Activated naive CD4-positive, alpha-beta T cell treated with anti-CD3 and anti-CD28 coated beads for 36 hours (primary cell): ENCODE measurements at places on chromosomes 5 and 9.

GRCh38 chr9:127983847-127984289 lies 3.1 kb upstream of the EEIG1 start:
- peak; percentile 43 for DNase-seq

DNA sequence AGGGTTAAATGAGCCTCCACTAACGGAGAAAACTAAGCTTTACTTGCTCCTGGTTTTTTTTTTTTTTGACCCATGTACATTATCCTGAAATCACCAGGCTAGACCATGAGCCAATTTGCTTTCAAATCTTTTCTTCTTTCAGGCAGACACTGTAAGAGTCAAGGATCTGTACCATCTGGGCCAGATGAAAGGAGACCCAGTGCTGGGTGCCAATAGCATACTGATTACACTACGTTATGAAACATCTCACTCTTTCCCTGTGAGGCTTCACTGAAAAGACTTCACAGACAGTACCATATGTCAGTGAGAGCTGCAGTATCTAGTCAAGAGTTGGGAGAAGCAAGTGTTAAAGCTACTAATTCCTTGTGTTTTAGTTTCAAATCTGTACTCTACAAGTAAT lies 161.2 kb upstream of the PTPRD start:
- DNase-seq, result no peak

- DNase-seq, result no peak
These were observed 201.7 kb upstream of the MSX2 start for GRCh38 chr5:174522480-174523260.

GRCh38 chr5:113226116-113226736 lies 208.6 kb downstream of the TSSK1B start:
- DNase-seq, result no peak

GRCh38 chr9:137333016-137333671 lies 31.1 kb upstream of the NRARP start:
- DNase-seq, result no peak

DNA sequence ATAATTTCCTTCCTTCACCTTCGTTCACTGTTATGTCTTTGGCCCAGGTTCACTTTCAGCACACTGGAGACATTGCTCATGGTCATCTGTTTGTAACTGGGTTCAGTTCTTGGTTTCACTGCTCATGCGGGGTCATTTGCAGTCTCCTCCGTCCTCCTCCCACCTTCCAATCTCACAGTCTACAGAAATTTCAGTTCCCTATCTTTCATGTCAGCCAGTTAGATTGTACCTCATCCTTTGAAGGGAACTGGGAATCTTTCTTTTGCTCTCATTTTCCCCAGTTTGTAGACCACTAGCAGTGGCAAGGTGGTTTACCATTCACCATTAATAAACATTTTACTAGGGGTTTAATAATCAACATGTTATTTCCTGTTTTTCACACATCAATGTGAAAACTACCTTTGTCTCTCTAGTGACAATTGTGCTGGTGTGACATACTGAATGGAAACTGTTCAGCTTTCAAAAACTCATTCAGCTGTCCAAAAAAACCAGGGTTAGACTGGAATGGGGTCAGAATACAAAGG lies 100.9 kb upstream of the IL6ST start:
- DNase-seq, result no peak

- DNase-seq, result no peak
These were observed 21.3 kb downstream of the WWC1 start for GRCh38 chr5:168312606-168313295.

DNA sequence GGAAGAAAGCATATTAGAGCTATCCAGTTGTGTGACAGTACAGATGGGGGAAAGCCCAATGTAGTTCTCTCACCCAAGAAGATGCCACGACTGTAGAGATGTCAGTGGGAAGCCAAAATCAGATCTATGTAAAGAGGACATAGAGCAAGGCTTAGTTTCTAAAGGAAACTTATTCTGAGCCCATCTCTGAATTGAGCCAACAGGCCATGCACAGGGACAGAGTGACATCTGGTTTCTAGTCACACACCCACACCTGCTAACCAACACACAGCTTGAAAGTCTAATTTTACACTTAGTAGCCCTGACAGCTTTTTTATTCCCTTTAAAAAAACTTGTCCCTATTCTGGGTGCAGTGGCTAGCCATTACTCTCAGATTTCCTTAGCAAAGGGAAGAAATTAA lies 22.3 kb downstream of the PRELID2 start:
- DNase-seq, result no peak

GRCh38 chr5:83092619-83093018 lies 15.3 kb downstream of the XRCC4 start:
- no peak for DNase-seq

DNA sequence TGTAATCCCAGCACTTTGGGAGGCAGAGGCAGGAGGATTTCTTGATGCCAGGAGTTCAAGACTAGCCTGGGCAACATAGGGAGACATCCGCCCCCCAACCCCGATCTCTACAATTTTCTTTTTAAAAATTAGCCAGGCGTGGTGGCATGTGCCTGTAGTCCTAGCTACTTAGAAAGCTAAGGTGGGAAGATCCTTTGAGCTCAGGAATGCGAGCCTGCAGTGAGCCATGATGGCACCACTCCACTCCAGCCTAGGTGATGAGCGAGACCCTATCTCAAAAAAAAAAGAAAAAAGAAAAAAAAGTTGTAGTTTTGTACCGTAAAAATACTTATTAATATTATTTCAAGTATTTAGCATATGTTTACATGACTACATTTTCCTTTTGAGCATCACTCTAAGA lies 29.3 kb downstream of the TSSK1B start:
- DNase-seq, result no peak

- DNase-seq, result no peak
These were observed 177.6 kb downstream of the DEPDC1B start for GRCh38 chr5:60522292-60522905.

- no peak for DNase-seq
These were observed 24.9 kb downstream of the MELK start for GRCh38 chr9:36597412-36598178.

DNA sequence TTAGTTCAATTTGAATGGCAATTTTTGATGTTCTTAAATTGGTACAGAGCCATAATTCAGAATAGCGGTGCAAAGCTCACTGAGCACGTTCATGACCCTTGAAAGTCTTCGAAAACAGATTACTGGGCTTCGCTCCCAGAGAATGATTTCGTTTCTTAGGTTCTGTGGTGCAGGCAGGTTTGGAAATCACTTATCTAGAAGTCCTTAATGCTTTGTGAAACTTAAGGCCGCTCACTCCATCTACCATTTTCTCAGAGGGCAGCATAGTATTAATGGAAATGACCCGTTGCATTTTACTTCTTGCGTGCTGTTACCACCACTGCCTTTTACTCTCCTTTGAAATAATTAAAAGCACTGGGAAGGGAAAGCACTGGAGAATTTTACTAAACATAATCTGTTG lies 2.9 kb upstream of the MAT2B start:
- DNase-seq, result no peak

- DNase-seq, result no peak
These were observed 59.1 kb upstream of the TMC1 start for GRCh38 chr9:72462340-72462739.

GRCh38 chr5:17373406-17373805 lies 124.6 kb upstream of the TAF11L2 start:
- no peak for DNase-seq

DNA sequence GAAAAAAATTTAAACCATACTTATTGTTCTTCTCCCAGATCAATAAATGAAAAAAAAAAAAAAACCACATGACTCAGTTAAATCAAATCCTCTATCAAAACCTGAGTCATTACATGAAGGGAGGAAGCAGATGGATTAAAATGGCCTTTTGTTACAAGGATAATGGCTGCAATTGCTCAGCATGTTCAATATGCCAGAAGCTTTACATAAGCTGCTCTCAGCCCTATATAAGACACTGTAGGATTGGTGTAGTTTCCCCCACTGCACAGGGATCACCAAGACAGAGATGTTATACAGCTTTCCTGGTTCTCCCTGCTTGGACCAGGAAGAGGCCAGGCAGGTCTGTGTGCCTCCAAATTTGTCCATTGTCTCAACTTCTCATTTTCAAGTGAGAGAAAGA lies 101.6 kb upstream of the MAP1B start:
- no peak for DNase-seq

GRCh38 chr5:82422001-82422740 lies 144.0 kb upstream of the RPS23 start:
- DNase-seq, result no peak

GRCh38 chr5:163306421-163306820 lies 131.0 kb upstream of the CCNG1 start:
- DNase-seq, result no peak

- DNase-seq, result no peak
These were observed 209.7 kb downstream of the DIRAS2 start for GRCh38 chr9:90432951-90433350.

DNA sequence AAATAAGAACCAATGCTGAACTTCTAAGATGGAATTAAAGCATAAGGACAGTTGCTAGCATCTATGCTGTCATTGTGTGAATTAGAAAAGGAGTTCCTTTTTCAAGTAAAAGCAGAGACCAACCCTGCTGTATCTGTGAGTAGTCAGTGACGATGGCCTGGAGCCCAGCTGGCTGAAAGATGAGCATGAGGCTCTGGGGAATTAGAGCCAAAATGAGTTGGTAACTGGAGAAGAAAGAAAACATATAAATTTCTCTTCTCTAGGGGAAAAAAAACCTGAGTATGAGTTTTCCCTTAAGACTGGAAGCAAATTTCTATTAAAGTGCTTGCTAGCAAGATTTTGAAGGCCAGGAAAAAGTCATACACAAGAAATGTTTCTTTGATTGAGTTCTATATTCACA lies 1.6 kb upstream of the SPZ1 start:
- no peak for DNase-seq

DNA sequence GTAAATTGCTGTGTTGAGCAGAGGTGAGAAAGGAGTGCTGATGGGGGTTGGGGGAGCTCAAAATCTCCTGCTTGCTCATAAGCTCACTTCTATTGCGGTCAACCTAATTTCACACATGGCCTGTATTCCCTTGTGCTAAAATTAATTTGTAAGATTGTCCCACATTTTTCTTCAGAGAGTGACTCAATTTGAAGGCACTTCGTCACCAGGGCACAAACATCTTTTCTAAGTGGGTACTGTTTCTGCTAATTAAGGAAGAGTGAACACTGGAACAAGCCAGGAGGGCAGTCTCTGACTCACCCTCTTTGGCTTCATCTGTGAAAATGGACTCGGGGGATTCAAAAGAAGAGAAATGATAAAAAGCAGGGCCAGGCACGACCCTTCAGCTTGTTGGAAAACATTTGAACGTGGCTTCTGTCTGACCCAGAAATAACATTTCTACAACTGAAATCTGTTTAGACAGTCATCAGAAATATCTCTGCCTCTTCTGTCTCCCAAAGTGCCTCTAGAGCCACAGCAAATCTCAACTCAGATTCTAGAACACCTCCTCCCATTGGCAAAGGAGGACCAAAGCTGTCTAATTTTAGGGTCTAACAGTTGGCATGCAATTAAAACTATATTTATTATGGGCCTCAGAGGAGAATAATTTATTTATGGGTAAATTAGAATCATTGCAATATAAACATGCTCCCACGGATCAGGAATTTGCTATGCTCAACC lies 49.8 kb downstream of the FEM1C start:
- DNase-seq, result no peak

- DNase-seq, result no peak
These were observed 9.2 kb downstream of the JADE2 start for GRCh38 chr5:134534726-134535110.

DNA sequence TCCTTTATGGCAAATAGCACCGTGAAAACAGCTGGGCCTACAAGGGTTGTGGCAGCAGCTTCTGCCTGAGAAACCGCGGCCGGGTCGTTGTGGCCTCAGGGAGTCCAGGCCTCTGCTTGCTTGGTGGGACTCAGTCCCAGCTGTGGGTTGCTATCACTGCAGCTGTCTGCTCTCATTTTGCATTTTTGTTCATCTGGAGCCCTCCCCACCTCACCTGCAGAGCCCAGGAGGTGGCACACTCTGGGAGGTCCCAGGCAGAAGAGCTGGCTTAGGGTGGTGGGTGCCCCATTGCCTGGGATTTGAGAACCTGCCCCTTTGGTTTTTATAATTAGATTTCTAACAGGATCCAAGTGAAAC lies 138.4 kb downstream of the GADD45G start:
- DNase-seq, result peak; percentile 22

DNA sequence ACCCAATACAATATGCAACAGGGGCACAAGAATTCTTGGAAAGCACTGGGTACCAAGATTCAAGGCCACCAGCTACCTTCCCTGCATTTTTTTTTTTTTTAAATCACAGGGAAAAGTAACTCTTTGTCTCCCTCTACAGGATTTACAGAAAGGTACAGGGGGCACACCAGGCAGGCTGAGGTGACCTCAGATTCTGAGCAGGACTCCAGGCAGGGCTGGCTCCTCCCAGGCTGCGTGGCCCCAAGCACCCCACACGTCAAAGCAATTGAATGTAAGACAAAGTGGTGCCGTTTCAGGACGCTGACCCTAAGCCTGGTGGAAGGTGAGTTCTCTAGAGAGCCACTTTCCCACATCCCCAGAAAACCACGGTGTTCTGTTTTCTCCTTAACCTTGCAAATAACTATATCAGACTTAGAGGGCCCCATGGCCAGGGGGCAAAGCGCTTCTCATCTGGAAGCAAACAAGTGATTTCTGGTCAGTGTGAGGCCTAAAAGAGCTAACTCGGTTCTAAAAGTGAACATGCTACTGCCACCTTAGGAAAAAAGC lies 222.6 kb downstream of the ROR2 start:
- DNase-seq, result peak; percentile 49

GRCh38 chr5:68711293-68712200 lies 382.3 kb upstream of the SLC30A5 start:
- peak; percentile 15 for DNase-seq

DNA sequence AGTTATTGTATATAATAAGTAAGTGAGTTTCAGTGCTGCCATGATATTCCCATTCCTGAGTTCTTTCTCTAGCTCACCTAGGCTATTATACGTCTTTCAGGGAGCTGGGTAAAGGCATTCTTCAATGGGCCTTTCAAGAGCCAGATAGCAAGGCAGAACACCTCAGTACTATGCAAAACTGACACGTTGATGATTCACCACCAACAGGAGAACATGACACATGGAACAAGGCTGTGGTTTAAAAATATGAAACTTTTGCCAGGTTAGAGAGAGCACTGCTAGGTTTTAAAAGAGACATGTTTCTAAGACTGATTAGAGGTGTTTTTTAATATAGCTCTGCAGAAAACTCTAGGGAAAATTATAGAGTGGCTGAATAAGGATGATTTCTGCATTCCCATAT lies 95.9 kb downstream of the UGCG start:
- DNase-seq, result peak; percentile 61
